ENCODE measurements at places on chromosomes 5 and 9.
A peak's percentile ranks its signal among the peaks of the same experiment; 100 is the strongest.

DNA sequence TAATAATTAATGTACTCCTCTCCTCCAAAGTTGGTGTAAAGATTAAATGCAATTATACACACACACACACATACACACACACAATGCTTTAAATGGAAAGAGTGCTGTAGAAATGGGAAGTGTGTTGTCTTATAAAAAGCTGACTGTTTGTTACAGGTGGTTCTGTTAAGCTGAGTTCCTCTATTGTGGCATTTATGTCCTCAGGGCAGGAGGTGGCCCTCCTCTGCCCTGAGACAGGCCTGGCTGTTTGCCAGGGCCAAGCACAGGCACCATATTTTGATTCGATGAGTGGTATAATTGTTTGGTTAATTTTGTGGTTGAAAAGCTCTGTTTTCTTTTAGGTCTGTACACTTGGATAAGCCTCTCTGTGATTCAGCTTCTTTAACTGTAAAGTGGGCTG is 573.9 kb downstream of the KIF4B start:
- DNase-seq: peak; percentile 35

- no peak for DNase-seq
Observed at GRCh38 chr5:99441235-99441634, 512.4 kb upstream of the CHD1 start.

GRCh38 chr9:114757984-114758383 is 47.9 kb downstream of the TNFSF15 start:
- DNase-seq: no peak

GRCh38 chr9:125852386-125852785 is 105.2 kb downstream of the PBX3 start:
- DNase-seq: no peak
